M059J (cell line): ENCODE measurements at places on chromosomes 3 and 15. TPM values are rescaled to one million over a fixed set of nuclear protein-coding genes. Genes with fewer than 3 reads are reported as not detected.

PPP1R14D gene
- total RNA-seq: not detected in 2 replicates

CLN6 gene
- total RNA-seq: 31.2 and 32.4 TPM in 2 replicates

GABRB3 gene
- total RNA-seq: not detected in 2 replicates

IL17RD gene
- total RNA-seq: 1.6 and 3.5 TPM in 2 replicates

NR1I2 gene
- total RNA-seq: not detected in 2 replicates

XCR1 gene
- not detected in 2 replicates for total RNA-seq

MME gene
- total RNA-seq: 45.1 and 51.7 TPM in 2 replicates

IQCB1 gene
- 25.0 and 28.5 TPM in 2 replicates for total RNA-seq

NTRK3 gene
- total RNA-seq: 0.86 and 1.4 TPM in 2 replicates

STRA6 gene
- total RNA-seq: 1.5 and 3.5 TPM in 2 replicates

HRG gene
- total RNA-seq: not detected in 2 replicates

OR5H15 gene
- not detected in 2 replicates for total RNA-seq

COMMD2 gene
- 31.3 and 64.5 TPM in 2 replicates for total RNA-seq

TPRG1 gene
- total RNA-seq: 0.42 and 2.9 TPM in 2 replicates

MAGI1 gene
- total RNA-seq: 2.8 and 3.6 TPM in 2 replicates

CFAP100 gene
- total RNA-seq: not detected in 2 replicates

ITIH3 gene
- total RNA-seq: not detected in 2 replicates

SLC22A14 gene
- total RNA-seq: not detected in 2 replicates

DOCK3 gene
- 0.52 and 1.0 TPM in 2 replicates for total RNA-seq

CIAO2A gene
- total RNA-seq: 172 and 196 TPM in 2 replicates

CMTM8 gene
- total RNA-seq: 3.7 and 4.6 TPM in 2 replicates

SLC28A1 gene
- not detected in 2 replicates for total RNA-seq

CEP97 gene
- 19.2 and 28.7 TPM in 2 replicates for total RNA-seq

MORC1 gene
- total RNA-seq: 0.02 TPM in 1 of 2 replicates, not detected in the other

PEX5L gene
- total RNA-seq: 0.12 and 1.7 TPM in 2 replicates

SCAANT1 gene
- total RNA-seq: not detected in 2 replicates

PRSS50 gene
- total RNA-seq: not detected in 2 replicates

ARHGAP11A gene
- 34.8 and 36.1 TPM in 2 replicates for total RNA-seq

PIF1 gene
- total RNA-seq: 9.0 and 11.1 TPM in 2 replicates

ENTPD3 gene
- not detected in 2 replicates for total RNA-seq

ACSBG1 gene
- not detected in 2 replicates for total RNA-seq
